ENCODE measurements at places on chromosomes 12 and 14.

DNA sequence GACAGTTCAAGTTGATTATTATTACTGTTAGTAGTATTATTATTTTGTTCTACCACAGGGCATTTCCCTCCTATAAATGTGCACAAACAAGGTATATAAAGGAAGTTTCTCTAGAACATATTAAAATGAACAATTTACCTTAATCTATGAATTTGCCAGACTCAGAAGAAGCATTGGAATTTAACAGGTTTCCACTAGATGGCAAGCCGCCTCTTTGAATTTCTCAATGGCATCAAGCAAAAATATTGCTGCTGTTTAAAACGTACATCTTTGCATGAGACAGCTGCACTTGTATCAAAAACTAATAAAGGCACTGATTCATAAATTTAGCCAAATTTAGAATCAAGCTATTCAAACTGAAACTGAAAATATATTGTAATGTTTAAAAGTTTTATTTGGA lies 34.6 kb upstream of the MIS18BP1 start:
- peak; percentile 16 for DNase-seq

DNA sequence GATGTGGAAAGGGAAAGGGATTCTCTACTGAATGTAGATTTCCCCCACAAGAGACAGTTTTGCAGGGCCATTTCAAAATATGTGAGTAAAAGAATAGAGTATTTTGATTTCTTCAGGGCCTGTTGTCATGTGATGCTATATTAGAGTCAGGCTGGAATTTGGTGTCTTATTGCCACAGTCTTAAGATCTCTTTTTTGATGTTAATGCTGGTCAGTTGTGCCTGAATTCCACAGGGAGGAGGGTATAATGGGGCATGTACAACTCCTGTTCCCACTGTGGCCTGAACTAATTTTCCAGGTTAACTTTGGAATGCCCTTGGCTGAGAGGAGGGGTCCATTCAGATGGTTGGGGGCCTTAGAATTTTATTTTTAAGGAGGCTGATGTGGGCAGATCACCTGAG lies 111.0 kb upstream of the MAX start:
- no peak for DNase-seq

DNA sequence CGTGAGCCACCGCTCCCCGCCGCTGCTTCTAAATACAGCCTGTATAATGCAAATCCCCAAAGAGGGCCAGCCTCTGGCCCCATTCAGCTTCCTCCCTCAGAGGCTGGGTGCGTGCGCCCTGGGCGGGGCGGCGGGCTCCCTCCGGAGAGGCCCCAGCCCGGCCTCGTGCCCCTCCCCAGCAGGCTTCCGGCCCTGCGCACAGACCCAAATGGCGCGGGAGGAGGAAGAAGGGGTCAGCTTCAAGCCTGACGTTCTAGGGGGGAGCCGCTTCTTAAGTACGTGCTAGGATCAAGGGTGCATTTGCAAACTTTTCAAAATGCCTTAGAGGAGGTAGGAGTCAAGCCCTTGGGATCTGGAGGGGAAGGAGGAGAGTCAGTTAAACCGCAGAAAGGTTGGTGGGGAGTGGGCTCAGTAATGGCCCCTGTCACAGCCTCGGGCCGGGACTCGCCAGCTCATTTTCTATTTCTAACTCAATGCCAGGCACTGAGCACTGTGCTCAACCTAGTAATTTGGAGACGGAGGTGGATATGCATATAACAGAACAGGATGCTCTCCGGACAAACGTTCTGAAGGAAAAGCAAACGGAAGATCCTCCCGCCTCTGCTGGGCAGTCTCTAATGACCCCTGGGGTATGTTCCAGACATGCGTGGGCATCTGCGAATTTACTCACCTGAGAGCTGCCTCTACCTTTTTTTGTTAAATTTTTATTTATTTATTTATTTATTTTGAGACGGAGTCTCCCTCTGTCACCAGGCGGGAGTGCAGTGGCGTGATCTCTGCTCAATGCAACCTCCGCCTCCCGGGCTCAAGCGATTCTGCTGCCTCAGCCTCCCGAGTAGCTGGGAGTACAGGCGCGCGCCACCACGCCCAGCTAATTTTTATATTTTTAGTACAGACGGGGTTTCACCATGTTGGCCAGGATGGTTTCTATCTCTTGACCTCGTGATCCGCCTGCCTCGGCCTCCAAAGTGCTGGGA lies 32.3 kb downstream of the NINJ2 start:
- DNase-seq: no peak

DNA sequence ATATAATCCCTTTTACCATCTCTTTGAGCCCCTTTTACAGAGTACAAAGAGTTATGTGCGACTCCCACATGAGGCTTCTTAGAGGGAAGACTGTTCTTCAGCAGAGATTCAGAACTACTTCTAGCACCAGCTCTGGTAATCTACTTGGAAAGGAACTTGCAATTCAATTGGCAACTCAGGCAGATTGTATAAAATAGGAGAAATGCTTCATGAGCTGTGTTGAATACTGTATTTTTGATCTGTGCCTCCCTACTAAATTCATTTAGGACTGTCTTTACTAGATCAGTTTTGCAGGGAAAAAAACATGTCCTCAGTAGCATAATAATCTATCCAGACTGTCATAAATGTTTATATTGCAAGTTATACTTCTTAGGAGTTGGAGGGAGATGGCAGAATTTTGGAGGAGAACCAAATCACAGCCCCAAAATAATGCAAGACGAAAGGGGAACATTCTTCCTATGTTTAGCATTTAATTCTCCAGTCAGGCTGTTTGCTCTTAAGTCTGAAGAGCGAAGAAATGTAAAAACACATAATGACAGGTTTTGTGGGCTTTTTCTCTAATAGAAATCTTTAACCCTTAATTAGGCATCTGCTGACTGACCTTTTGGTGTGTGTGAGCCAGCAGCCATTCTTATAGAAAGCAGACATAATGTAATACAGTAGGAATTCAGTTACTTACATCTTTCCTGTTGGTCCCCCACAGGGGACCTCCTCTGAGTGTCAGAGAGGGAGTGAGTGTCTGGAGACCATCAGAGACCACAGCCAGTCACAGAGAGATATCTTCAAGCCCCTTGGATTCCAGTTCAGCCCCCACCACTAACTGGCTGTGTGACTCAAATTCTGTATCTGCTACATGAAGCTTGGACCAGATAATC lies 3.9 kb downstream of the ANO4 start:
- no peak for DNase-seq

DNA sequence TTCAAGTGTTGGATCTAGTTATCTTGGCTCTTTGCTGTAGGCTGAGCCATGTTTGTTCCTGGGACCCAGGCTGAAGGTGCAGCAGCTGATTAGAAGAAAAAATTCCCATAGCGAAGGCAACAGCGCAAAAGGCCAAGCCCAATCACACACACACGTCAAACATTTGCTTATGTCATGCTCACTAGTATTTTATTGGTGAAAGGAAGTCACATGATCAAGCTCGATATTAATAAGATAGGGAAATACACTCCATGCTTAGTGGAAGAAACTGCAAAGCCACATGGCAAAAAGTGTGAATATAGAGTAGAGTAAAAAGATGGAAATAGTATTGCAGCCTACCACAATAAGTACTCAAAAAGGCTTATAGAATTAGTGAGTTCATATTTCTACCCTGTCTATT lies 373.5 kb upstream of the FAR2 start:
- DNase-seq: no peak

GRCh38 chr12:131372706-131373195 lies 338.1 kb upstream of the SFSWAP start:
- DNase-seq: no peak

- DNase-seq: peak; percentile 49
Observed at GRCh38 chr14:89078021-89078795, 253.8 kb downstream of the TTC8 start.

DNA sequence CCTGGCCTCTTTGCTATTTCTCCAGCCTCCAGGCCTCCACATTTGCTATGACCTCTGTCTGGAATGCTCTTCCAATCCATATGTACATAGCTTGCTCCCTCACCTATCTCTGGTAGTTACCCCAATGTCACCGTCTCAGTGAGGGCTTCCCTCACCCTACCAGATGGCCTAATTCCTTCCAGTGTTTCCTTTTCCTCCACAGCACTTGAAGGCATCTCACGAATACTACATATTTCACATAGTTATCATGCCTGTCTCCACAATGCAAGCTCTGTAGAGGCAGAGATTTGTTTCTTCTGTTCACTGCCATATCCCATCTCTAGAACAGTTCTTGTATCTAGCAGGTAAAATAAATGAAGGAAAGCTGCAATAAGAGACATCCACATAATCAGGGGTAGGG lies 21.3 kb upstream of the HSP90B1 start:
- DNase-seq: no peak

DNA sequence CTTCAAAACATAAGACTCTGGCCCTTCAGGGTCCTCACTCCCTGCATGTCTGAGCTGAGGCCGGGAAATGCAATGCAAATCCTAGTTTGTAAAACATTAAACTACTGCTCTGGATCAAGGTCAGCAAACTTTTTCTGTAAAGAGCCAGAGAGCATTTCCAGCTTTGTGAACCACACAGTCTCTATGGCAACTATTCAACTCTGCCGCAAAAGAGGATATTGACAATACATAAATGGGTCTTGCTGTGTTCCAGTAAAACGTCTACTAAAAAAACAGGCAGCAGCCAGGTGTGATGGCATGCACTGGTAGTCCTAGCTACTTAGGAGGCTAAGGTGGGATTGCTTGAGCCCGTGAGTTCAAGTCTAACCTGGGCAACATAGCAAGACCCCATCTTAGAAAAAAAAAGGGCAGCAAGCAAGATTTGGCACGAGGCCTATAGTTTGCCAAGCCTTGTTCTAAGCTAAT lies 22.3 kb downstream of the DDX24 start:
- no peak for DNase-seq

GRCh38 chr12:130966443-130967030 lies 12.8 kb downstream of the ADGRD1 start:
- no peak for DNase-seq

DNA sequence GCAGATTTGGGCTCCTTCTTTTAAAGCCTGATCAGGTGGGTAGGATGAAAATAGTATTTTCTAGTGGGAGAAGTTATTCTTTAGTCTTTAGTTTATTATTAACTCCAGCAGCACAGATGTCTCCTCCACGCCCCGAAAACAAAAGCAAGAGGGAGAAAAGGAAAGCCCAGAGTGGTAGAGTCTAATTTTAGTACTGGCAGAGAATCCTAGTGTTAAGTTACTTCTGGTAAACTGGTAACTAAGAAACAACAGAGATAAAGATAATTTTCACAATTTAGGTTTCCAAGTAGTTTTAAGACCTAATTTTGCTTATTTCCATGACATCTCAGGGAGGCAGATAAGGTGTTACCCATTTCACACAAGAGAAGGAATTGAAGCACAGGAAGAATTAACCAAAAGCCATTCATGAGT lies 16.3 kb downstream of the ATP5MC2 start:
- DNase-seq: peak; percentile 80

GRCh38 chr14:43887523-43887922 lies 619.6 kb downstream of the FSCB start:
- no peak for DNase-seq

DNA sequence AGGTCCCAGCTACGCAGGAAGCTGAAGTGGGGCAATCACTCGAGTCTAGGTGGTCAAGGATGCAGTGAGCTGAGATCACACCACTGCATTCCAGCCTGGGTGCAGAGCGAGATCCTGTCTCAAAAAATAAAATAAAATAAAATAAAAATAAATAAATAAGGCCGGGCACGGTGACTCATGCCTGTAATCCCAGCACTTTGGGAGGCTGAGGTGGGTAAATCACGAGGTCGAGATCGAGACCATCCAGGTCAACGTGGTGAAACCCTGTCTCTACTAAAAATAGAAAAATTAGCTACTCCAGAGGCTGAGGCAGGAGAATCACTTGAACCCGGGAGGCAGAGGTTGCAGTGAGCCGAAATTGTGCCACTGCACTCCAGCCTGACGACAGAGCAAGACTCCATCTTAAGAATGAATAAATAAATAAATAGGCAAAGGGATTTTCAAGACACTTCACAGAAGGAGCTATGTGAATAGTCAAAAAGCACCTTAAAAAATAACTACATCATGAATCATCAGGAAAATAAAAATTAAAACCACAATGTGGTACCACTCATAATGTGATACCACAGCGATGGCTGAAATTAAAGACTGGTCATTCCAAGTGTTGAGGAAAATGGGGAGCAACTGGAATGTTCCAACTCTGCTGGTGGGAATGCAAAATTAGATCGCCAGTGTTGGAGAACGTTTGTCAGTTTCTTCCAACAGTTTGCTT lies 92.9 kb upstream of the TBX3 start:
- no peak for DNase-seq

DNA sequence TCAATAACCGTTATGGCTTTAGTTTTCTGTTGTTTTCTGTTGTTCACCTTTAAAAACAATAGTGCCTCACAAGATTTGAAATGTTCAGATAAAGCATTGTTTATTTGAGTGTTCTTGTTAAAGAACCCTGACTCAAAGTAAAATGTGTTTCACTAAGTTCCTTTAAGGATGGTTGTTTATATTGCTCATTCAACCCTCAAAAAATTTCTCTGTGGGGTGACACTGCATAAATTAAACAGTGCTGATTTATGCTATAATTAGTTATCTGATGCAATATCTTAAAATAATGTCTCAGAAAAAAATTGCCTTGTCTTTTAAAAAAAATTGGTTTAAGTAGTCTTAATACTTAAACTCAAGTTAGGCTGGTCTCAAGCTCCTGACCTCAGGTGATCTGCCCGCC lies 775.1 kb downstream of the FLRT2 start:
- no peak for DNase-seq

DNA sequence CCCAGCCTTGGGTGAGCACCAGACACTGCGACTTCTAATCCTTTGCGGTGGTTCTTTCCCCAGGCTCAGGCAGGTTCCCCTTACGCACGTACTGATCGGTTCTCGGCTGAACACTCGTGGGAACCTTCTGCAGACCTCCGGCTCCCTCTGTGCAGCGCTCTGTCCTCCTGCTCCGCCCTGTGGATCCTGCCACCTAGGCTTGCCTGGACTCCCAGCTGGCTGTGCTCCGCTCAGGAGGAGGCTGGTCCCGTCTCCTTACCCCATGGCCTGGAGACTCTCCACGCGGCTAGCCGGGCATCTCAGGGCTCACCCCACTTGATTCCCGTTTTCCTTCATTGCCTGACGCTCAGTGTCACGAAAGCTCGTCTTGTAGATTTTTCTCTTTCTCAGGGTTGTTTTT lies 34.7 kb downstream of the TNFAIP2 start:
- no peak for DNase-seq
